Neural crest cell (in vitro differentiated cells): ENCODE measurements at places on chromosomes 7 and 10.
A peak's percentile ranks its signal among the peaks of the same experiment; 100 is the strongest.

DNA sequence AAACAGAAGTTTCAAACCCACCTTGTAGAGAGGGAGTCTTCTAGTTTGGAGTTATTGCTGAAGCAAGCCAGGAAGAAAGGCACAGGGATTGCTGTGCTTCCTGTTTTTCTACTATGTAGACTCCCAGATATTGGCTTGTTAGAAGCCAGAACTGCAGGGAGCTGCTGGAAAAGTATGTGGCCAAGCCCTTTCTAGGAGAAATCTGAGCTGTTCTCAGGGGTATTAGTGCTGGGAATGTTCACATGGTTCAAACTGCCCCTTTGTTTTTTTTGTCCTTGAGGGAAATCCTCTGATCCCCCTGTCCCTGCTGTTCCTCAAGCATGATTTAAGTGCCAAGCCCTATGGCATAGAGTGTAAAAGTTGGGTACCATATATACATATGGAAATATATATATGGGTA is 184.0 kb downstream of the CCDC7 start:
- no peak for DNase-seq

DNA sequence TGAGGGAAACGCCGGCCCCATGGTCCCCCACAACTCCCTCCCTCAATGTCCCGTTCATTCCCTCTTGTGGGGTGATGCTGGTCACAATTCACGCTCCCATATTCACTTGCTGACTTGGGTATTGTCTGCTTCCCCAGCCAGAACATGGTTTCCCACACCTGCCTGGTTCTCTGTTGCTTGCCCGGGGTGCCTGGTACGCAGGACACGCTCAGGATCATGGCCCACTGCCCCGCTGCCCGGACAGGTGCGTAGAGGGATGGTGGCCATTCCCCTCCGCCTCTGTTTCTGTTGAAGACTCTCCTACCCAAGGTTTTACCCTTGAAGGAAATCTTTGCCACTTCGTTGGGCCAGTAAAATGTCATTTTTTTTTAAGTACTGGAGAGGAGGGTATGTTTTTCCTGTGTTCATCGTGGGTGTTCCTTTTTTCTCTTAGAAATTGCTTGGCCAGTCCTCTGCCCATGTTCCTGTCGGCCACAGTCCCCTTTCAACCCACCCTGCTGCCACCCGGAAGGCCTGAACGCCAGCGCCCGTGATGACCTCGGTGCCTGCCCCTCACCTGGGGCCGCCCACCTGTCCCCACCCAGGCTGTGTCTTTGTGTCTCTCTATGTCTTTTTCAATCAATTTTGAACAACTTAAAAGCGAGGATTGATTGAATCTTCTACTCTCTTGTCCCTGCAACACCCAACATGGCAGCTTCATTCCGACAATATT is 38.2 kb downstream of the FOXL3 start:
- no peak for DNase-seq

- no peak for DNase-seq
Measured at GRCh38 chr7:105905209-105905909, 29.0 kb upstream of the ATXN7L1 start.

DNA sequence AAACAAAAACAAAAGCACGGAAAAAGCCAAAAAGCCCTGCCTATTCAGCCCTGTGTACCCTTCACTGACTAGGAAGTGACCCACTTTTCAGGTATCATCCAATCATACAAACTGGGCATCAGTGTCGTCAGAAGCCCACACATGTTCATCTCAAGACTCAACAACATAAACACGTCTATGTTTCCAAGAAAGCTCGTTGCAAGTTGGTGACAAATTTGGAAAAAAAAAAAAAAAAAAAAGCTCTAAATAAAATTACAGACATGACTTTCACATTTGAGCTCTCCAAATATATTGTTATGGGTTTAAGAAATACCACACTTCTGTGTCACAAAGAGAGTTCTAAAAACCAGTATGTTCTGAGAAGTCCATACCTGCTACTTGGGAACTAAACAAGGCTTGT is 204.7 kb upstream of the KLF14 start:
- no peak for DNase-seq

DNA sequence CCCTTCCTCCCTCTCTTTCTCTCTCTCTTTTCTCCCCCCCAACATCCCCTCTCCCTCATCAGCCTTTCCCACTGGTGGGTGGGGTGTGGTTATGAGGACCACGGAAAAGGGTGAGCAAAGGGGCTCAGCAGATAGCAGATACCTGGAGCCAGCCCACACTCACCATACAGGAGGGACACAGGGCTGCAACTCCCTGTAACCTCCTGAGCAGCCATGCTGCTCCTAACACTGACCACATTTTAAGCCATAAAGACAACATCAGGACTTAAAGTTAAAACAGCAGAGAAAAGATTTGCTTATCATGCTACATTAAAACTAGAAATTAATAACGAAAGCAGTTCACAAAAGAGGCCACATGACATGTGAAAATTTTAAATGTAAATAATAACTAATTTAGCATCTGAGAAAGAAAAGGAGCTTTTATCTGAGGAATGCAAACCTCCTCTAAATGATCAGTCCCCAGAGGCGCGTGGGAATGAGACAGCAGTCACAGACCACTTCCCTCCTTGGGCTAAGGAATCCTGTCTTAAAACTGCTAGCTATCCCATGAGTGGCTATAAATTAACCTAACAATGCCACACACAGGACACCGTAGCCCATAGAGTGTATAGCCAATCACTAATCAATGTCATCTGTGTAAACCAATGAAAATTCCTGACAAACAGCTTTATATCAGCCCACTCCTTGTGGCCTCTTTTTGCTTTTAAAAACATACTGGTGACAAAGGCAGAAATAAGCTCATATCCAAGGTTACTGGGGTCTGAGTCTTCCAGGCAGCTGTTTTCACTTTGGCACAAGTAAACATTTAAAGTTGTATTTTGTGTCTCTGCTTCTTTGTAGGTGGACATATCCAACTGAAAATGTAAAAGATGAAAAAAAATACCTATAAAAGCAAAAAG is 33.3 kb downstream of the PKD1L1 start:
- no peak for DNase-seq

DNA sequence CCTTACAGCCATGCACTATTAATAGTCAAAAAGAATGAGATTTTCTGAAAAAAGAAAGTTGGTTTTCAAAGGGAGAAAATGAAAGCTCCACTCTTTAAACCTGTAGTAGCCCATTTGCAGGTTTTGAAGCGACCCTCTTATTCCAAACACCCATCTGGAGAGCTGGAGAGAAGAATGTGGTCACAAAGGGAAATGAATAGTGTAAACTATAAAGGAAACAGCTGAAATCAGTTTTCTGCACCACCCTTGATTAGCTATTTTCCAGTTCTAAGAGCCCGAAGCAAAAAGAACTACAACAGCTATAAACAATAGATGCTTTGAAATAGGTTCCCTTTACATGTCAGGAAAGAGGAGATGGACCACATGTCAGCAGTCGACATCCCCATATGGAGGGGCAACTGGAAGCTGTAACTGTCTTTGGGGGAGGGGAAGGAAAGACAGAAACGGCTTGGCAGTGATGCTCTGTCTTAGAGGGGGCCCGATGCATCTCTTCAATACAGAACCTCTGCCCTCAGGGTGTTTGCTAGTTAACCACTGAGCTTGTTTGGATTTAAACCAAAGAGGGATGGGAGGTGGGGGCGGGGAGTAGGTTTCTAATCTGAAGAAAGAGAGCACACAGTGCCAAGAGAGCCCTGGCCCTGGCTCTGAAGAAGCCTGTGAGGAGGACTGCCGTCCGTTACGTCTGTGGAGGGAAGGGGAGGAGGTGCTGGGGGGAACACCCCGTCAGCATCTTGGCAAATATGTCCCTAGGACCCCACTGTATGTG is 55.3 kb downstream of the CPVL start:
- DNase-seq = peak; percentile 35

DNA sequence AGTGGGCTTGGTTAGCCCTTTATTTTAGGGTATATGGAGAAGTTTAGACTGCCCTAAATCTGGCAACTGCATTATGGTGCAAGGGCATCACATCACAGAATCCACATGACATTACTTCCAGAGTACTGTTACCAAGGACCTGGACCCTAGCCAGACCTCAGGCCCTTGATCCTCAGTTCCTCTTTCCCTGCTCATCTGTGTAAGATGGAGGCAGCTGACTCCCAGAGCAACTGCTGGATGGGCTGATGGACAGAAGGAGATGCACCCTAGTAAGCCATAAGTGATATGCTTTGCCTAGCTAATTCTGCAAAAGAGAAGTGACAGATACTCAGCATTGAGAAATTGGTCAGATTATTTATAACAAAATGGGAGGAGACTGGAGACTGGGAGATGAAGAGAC is 131.7 kb downstream of the DYNC1I1 start:
- no peak for DNase-seq

GRCh38 chr7:121262221-121262620 is 66.6 kb upstream of the WNT16 start:
- DNase-seq = no peak

DNA sequence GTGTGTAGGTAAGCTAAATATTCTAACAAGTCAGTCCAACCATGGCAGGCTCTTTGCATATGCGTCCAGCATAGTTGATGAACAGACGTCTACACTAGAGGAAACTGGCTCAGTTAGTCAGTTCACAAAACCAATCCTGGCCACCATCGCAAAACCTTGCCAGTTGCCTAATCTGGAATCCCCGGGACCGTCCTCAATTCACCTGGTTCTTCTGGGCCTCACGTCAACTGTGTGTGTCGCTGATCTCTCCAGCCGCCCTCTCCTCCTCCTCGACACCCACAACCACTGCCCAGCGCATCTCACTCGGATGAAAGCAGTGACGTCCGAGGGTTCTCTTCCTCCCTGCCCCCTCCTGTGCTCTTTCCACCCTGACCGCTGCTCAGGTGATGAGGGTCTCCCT is 217.8 kb upstream of the SH2B2 start:
- no peak for DNase-seq

DNA sequence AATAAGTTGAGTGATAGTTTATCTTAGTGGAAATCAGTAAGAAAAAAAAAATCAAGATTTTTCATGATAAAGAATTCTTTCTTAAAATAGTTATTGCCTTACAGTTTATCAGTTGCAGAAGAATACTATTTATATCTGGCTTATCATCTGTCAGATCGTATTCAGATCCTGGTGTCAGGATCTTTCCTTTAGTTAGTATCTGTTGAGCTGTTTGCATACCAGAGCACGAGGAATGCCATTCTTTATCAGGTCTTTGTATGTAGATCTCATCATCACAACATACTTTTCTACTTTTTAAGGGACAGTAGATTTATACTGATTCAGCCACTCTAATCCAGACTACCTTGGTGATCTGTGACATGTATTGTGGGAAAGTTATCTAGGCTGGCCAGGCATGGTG is 12.5 kb downstream of the ENO4 start:
- no peak for DNase-seq

GRCh38 chr10:44510379-44511115 is 125.7 kb upstream of the CXCL12 start:
- DNase-seq = no peak

DNA sequence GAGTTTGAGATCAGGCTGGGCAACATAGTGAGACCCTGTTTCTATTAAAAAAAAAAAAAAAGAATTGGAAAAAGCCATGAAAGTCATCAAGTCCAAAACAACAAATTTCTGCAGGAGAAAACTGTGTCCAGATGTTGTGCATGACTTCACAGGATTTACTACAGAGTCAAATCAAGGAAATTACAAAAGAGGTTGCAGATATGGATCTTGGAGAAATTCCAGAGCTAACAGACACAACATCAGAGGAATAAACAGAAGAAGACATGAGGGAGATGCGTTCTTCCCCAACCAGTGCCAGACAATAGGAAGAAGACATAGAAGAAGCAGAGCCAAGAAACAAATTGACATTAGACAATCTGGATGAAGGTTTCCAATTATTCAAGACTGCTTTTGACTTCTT is 24.3 kb upstream of the KCNIP2 start:
- no peak for DNase-seq

DNA sequence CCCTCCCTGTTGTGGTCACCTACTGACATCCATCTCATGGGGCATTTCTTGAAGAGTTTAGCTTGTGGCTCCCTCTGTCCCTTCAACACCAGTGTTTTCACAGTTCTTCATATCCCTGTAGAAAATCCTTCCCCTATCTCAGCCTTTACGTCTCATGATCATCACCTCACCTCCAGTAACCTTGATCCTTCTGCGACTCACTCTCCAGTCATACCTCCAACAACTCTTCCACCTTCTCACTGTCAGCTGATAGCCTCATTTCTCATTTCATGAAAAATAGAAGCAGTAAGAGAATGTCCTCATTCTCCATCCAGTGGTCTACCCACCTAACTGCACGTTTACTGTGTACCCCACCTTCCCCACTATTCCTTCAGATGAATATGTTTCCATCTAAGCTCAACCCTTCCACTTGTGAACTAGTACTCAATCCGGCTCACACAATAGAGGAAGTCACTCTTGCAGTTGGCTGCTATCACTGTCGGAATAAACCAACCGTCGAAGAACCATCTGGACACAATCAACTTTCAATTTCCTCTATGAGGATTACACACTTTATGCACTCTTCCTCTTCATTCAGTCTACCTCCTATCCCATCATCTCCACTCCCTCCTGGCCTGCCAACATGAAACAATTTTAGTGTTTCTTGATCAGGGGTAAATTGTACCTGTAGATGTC is 256.0 kb downstream of the AHR start:
- no peak for DNase-seq

- DNase-seq = no peak
Measured at GRCh38 chr7:133828906-133829305, 298.2 kb upstream of the LRGUK start.

DNA sequence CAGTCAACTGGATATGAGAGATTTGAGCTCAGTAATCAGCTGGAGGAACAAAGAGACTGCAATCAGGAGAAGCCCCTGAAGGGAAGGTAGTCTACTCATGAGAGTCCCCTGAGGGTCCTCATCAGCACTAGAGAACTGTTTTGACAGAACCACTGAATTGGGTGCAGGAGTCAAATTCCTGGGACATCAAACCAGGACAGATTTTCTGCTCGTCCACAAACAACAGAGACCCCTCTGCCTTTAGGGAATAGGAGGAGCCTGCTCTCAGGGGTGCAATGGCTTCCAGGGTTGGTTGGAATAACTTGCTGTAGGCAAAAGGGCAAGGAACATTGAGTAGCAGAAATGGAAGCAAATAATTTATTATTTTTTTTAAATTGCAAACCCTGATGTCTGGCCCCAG is 21.9 kb upstream of the NEUROD6 start:
- DNase-seq = no peak

- DNase-seq = no peak
Measured at GRCh38 chr7:150847536-150847935, 4.8 kb upstream of the AOC1 start.

DNA sequence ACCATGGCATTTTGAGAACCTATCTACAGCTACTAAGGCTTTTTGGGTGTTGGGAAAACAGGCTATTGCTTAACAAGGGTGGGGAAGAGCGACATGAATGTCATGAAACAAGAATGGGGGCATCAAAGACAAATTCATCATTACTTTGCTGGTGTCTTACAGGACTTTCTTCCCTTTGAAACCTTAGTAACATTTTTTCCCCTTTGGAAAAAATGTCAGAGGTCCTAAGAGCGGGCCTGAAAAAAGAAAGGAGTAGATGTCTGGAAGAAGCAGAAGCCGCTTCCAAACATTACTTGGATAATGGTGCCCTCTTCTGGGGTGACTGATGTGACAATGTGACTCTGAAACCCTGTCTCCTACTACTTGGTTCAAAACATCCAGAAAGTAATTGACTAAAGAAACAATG is 3.8 kb upstream of the DDX50 start:
- peak; percentile 44 for DNase-seq
